ENCODE measurements at places on chromosomes 1 and 21. TPM values are rescaled to one million over a fixed set of nuclear protein-coding genes. Genes with fewer than 3 reads are reported as not detected.

MAP1LC3C gene
- 1.6 TPM for total RNA-seq

FMO2 gene
- 1.2 TPM for total RNA-seq

STUM gene
- 15.5 TPM for total RNA-seq

NEXN gene
- 1.2 TPM for total RNA-seq

LYSMD1 gene
- 18.5 TPM for total RNA-seq

DPT gene
- not detected for total RNA-seq

RUSC1 gene
- total RNA-seq = 60.4 TPM

B3GALT6 gene
- total RNA-seq = 22.1 TPM

S100A5 gene
- total RNA-seq = not detected

CD2 gene
- total RNA-seq = not detected

RASAL2 gene
- 51.0 TPM for total RNA-seq

SZRD1 gene
- total RNA-seq = 11.3 TPM

ATXN7L2 gene
- 5.5 TPM for total RNA-seq

AK4 gene
- total RNA-seq = 14.5 TPM

IER5 gene
- 12.5 TPM for total RNA-seq

PTPRC gene
- total RNA-seq = 10.6 TPM

OR2T11 gene
- total RNA-seq = not detected

DDOST gene
- 100 TPM for total RNA-seq

MEX3A gene
- 33.4 TPM for total RNA-seq

CYP4A11 gene
- 0.23 TPM for total RNA-seq
